ENCODE measurements at places on chromosomes 2 and 18.
A peak's percentile ranks its signal among the peaks of the same experiment; 100 is the strongest.

DNA sequence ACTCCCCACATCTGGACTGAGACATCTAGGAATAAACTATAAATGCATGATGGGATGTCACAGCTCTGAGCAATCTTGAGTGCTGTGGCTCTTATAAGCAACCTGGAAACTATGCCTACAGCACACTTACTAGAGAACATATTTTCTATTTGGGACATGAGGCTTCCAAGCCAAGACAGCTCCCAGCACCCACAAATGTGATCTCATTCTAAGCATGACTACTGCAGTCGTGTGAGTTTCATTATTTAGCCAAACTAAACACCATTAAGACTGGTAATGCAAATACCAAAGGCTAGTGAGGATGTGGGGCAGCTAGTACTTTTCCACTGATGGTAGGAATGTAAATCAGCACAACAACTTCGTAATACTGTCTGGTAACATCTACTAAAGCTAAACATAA, 72.5 kb downstream of the RTTN start:
- no peak for DNase-seq

GRCh38 chr2:19797871-19798270, 103.9 kb downstream of the TTC32 start:
- DNase-seq, result no peak

DNA sequence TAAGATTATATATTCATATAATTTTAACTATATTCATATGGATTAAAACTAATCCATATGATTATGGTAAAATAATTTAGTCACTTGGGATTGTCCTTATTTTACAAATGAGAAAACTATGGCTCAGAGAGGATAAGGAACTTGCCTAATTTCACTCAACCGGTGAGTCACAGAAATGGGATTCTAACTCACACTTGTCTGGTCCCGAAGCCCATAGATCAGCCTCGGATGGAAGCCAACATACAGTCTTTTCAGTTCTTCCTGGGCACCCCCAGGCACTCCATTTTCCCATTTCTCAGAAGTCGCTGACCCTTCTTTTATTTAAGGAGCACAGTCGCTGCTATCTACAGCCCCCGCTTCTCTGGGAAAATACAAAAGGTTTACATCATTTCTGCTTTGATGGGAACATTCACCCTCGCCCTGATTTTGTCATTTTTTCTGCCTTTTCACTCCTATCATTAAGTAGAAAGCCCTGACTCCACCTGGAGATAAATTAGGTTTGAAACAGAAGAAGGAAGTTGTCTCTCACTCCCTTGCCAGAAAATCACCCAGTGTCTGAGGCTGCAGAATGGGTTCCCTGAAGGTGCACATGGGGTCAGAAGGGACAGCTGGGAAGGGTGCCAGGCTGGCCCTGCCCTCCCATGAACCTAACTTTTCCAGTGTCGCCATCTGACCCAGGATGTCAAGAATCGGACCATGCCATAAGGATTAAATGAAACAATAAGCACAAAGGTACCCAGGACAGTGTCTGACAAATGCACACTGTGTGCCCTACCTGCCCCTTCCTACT, 36.6 kb downstream of the CYP1B1 start:
- DNase-seq, result no peak

- DNase-seq, result no peak
Observed at GRCh38 chr18:68429841-68430240, 285.1 kb downstream of the TMX3 start.

- no peak for DNase-seq
Observed at GRCh38 chr2:83081826-83082690, 1377.0 kb downstream of the SUCLG1 start.

GRCh38 chr2:85886590-85886989, 2.2 kb downstream of the ST3GAL5 start:
- no peak for DNase-seq

DNA sequence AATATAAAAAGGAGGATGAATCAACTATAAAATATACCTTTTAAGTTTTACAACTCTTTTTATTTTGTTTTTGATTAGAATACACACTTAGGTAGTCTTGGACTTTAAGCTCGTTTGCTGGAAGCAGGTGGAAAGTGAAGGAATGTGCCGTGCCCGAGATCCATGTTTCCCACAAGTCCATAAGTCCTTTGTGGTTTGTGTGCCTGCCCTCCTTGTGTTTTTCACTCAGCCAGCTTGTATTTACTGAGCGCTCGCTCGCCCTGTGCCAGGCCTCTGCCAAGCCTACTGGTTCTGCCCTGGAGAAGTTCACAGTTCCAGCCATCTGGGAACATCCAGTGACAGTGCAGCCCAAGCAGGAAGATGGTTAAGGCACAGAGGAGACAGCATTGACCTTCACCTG, 142.6 kb downstream of the MGAT5 start:
- DNase-seq, result no peak

- peak; percentile 83 for DNase-seq
Observed at GRCh38 chr2:163849756-163850435, 114.1 kb upstream of the FIGN start.

DNA sequence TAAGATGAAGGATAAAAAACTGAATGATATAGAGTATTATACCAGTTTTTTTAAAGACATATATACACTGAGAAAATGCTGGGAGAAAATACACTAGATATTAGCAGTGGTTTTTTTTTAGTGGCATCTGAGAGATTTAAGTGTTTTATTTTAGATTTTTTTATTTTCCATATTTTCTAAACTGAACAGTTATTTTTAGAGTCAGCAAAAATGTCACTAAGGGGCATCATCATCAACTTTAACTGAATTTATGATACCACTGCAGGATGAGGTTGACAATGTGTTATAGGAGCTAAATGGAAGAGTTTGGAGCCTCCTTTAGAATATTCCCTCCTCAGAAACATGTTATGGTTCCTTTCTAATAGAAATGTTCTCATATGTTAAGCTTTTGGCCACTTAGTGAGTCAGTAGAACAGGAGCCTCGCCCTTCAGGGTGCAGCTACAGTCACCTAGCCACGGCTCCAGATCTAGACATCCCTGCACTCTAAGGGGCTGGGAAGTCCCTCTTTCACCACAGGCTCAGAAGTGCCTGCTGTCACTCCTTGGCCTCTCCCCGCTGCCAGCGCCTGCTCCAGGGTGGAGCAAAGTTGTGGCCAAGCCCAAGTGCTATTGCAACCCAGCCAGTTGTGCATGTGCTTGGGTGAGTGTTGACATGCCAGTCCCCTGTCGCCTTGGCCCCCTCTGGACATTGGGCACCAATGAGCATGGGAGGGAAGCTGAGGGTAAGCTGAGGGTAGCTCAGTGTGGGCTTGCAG, 210.7 kb upstream of the RASGRP3 start:
- DNase-seq, result no peak

DNA sequence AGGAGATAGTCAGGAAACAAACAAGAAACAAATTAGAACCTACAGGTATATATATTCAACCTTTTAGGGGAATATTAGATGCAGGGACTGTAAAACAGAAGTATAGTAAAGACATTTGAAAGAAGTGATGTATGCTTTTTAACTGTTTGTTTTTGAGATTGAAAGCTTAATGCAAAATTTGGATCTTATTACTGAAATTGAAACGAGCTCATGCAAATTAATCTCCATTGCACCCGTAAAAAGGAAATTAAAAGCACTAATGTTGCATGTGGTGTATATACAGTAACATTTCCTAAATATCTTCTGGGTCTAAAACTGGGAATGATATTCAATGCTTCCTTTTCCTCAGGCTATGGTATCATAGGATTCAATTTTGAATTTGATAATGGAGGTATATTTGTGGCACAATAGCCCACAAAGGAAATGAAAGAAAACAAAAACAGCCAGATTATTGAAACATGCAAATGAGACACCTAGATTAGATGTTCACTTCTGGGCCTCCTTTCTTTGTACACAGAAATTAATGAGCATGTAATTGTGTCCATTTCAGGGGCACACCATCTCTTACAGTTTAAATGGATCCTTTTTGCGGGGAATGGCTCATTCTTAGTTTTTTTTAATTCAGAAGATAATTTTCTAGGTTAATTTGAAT, 1.6 kb upstream of the ELOA2 start:
- no peak for DNase-seq

- no peak for DNase-seq
Observed at GRCh38 chr18:27497246-27497645, 312.1 kb upstream of the CHST9 start.

DNA sequence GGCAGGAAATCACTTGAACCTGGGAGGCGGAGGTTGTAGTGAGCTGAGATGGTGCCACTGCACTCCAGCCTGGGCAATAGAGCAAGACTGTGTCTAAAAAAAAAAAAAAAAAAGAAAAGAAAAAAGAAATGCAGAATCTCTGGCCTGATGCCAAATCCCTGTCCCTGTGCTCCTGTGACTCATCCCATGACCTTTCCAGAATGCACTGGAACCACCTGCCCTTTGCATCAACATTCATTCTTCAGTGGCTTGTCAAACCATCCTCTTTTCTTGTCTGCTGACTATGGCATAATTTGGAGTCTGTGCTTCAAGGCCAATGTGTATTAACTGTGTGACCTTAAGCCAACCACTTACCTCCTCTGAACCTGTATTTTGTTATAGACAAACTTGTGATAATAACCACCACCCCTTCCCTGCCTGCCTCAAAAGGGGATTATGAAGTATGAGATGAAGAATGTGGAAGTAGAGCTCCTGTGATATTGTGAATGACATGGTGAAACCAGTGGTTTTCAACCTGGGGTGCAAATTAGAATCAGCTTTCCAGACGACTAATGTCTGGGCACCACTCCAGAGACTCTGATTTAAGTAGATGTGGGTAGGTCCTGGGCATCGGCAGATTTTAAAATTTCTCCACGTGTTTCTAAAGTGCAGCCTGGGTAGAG, 189.3 kb downstream of the CLIP4 start:
- no peak for DNase-seq

All from Caco-2 (cell line).